Stimulated activated CD8-positive, alpha-beta memory T cell treated with anti-CD3 and anti-CD28 coated beads, Interleukin-4, amount 100 ng/mL, for 1 hour (primary cell): ENCODE measurements at places on chromosomes 12 and 14.

- DNase-seq = no peak
These were observed 6.5 kb upstream of the TMEM119 start for GRCh38 chr12:108604208-108604941.

GRCh38 chr12:75710361-75711069, 199.1 kb upstream of the KRR1 start:
- no peak for DNase-seq

GRCh38 chr12:15289192-15289591, 33.1 kb upstream of the PTPRO start:
- no peak for DNase-seq

- DNase-seq = no peak
These were observed 56.1 kb upstream of the DYRK2 start for GRCh38 chr12:67592228-67593011.

- DNase-seq = no peak
These were observed 475.6 kb downstream of the PDZRN4 start for GRCh38 chr12:41663598-41664265.

GRCh38 chr12:124152731-124153130, 142.2 kb upstream of the RFLNA start:
- DNase-seq = no peak

- DNase-seq = no peak
These were observed 210.8 kb downstream of the GRIN2B start for GRCh38 chr12:13770576-13770975.

DNA sequence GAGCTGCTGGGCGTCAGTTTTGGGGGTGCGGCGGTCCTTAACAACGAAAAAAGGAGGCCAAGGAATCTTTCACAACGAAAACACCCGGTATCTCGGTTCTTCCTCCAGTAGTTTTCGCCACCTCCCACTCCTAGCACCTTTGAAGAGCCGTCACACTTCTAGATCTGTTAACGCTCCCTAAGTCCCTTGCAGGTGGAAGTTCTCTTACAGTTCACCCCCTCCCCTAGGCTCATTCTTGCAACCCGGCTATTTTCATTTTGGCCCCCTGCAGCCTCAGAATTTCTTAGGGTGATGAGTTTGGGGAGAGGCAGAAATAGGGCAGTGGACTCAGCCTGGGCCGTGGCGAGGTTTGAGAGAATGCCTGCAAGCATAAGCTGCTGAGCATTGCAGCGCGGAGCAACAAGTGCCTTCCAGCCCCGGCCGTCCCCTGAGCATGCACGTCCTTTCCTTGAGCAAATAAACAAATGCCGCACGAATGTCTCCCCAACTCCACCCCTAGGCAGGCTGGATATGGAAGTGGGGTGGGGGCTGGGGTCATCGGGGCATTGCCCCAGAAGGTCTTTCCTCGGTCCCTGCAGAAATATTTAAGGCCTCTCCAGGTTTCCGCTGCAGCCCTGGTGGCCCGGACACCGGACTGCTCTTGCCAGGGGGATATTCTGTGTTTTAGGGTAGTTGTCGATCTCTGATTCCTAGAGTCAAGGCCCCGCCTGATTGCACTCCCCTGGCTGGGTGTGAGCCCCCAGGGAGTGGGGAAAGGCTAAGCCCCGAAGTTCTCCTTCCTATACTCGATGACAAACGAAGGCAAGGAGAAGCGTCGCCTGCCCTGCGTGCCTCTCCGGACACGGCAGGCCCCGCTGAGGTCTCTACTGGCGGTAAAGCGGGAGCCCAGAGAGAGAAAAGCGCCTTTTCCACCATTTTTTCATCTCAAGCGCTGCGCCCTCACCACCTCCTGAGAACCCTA, 1.6 kb downstream of the RFX4 start:
- no peak for DNase-seq

DNA sequence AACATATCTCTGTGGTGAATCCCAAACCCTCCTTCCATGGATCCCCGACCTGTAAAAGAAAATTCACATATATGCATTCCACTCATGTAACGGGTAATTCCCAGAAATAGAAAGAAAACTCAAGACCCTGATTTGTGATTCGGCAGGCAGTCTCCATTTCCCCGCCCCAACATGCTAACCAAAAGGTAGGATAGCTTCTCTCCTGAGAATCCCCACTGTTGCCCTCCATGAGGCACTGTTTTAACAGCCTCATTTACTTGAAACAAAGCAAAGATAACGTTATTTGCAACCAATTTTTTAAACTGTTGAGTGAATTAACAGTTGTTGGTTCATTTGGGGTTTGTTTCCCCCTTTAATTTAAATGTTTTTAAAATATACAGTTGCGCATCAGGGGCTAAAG, 774 bp upstream of the SLC2A13 start:
- DNase-seq = no peak

DNA sequence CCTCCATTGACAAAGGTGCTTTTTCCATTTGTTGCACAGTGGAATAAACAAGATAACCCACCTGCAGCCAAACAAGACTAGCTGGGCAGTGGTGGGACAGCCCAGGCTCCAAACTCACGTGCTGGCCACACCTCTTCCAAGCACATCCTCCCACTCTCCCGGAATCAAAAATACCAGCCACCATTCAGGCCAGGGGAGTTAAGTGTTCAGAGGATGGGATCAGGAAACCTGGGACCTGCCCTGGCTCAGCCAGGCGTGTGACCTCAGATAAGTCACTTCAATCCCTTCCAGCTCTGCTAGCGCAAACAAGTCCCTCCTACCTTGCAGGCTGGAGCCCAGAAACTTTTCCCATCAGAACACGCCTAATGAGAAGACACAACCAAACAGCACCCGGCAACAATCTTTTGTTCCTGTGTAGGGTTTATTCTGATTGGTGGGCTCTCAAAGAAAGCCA, 43.3 kb downstream of the ACTN1 start:
- DNase-seq = no peak

DNA sequence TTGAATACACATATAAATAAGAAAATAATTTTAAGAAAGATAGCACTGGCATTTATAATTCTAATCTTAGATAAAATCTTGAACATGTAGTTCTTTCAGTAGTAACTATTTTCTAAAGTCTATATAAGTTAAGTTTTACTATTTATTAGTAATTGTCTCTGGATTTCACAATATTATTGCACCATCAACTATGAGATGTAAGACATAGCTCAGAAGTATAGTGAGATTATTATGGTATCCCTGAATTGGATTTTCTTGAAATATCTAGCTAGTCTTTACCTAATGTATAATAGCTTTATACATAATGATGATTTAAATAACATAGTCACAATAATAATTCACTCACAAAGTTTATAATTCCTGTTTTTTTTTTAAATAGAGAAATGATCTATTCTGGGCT, 6.7 kb downstream of the CLEC12A start:
- DNase-seq = no peak

GRCh38 chr14:25759920-25760655, 710.1 kb upstream of the STXBP6 start:
- DNase-seq = no peak

DNA sequence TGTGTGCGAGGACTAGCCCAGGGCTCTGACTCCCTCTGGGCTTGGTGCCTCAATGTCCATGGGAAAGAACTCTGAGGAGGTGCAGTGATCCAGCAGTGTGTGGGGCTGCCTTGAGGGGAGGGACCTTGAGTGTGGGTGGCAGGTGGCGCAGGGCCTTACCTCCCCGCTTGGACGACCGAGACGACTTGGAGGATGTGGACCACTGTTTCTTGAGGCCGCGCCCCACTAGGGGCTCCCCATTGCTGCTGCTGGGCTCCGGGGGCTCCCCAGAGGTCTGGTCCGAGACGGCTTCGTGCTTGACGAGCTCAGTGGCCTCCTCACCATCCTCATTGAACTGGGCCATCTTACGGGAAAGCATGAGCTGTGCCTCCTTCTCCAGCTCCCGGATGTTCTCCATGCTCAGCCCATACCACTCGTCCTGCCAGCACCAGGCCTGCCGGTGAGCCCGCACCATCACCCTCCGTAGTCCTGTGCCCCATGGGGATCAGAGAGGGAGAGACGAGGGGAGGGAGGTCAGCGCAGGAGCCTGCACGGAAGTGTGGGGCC, 24.7 kb downstream of the ARL6IP4 start:
- DNase-seq = no peak

- no peak for DNase-seq
These were observed 106.0 kb upstream of the TMTC1 start for GRCh38 chr12:29889737-29890136.

- peak; percentile 44 for DNase-seq
These were observed 55.8 kb upstream of the VRK1 start for GRCh38 chr14:96741151-96741977.

DNA sequence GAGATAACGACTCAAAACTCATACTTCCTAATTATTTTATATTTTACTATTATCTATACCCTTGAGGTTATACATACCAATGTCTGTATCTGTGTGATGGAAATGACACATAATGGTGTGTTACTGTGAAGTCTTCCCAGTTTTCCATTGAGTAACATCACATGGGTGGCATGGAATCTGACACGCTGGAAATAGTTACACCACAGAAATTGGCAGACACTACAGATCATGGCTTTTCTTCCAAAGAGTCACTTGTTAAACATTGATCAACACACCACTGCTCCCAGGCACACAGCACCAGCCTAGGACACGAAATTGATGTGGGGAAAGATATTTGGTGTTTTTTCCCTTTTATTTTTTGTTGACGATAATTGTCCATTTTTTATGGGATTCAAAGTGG, 33.0 kb upstream of the VWF start:
- DNase-seq = no peak

DNA sequence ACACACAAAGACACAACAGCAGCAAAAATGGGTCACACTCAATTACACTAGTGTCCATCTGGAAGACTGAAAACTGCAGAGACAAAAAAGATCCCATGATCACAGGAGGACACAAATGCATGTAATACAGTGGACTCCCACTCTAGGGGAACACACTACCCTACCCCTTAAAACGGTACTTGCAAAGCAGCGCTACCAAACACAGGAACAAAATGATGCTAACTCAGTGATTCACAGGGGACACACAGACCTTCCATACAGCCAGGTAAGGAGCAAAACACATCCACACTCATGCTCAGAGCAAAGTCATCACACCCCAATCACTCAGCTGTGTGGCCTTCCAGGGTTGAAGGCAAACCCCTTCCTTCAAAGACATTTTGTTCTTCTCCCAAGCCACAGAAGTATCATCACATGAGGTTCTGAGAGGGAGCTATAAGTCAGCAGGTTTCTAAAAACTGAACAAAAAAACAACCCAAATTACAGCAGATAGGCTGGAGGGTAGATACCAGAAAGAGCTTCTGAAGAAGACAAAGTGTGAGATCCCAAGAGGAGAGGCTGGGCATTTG, 14.8 kb downstream of the SMUG1 start:
- DNase-seq = no peak

DNA sequence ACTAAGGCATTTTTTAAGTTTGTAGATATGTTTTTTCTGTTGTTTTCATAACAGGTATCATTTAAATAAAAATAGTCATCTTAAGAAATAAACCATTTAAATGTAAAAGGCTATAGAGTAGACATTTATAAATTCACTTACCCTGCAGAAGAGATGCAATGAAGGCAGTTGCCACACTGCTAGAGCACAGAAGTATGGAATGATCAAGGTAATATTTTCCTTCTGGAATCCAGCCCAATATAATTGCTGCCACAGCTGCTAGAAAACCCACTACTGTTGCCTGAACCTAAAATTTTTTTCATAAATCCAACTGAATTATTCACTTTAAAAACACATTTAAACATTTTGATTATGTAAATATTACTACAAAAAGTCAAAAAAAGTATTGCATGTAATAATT, 69.2 kb downstream of the SLC41A2 start:
- no peak for DNase-seq

DNA sequence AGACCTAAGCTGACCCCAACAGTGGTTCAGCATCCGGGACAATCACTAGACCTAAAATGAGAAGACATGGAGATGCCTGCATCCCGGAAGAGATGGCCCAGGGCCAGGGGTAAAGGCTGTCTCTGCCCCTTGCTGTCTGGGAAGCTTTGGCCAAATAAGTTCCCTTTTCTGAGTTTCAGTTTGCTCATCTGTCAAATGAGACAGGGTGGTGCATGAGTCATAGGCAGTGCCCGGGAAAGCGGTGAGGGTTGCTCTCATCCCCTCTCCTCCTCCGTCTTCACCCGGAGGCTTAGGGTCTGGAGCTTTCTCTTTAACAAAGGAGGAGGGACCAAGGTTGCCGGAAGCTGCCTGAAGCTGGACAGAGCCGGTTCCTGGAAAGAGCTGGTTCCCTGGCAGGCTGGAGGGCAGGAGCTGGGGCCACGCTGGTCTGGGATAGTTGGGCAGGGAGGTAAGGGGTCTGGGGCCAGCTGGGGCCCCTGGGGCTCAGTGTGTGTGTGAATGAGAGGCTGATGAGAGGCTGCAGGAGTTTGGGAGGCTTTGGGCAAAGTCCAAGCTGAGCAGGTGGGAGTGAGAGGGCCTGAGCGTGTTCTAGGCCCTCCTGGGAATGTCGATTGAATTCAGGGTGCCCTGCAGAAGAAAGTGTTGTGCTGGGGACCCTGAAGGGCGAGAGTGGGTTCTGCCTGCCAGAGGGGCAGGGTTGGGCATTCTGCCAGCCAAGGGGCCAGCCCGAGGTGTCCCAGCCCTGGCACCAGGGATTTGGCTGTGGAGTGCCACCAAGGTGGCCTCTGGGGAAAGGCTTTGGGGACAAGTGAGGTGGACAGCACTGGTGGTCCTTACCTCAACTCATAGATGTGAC, at the start of gene SDSL:
Gene SDSL (plus strand): TSS at position 351 of the 856 bp plus-strand sequence. CDS start 5,603 bp downstream, outside the sequence.
- DNase-seq = no peak

GRCh38 chr12:118463677-118464076, 87.3 kb downstream of the SUDS3 start:
- no peak for DNase-seq

DNA sequence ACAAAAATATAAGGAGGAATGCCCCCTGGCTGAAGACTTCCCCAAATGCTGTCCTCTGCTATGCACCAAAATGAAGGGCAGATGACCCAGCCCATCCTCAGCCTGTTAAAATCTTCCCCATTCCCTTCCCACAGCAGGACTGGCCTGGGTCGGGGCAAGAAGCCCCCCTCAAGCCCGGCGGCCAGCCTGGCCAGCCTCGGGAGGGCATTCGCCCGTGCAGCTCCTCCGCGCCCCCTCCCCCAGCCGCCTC, 413 bp downstream of the RARG start:
- DNase-seq = no peak

DNA sequence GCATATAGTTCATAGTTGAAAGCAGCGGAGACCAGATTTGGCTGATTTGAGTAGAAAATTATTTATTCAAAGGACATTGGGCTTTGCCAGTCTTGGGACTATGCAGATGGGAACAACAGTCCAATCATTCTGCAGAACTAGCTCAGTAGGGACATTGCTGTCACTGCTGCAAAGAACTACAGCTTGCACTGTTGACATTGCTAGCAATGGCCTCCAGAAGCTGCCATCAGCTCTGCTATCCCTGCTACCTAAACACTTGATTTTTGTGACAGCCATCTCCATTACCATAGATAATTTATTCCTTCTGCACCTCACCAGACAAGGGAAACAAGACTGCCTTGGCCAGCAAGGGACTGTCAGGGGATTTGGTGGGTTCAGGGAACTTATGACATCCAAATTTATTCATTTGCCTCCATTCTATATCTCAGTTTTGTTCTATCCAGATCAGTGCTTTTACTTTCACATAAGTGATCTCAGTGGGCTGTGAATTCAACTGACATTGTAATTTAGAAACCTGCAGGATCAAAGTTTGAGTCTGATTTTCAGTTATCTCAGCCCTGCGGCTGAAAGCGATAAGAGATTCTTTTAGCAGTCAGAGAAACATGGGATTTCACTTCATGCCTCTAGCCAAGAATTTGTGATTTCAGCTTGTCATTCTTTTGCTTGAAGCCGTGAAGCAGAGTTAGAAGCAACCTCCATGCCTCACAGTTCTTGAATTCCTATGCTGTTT, 136.7 kb upstream of the FBXO33 start:
- DNase-seq = no peak
